ENCODE measurements at places on chromosomes 5 and 9. TPM values are rescaled to one million over a fixed set of nuclear protein-coding genes. Genes with fewer than 3 reads are reported as not detected.

DNA sequence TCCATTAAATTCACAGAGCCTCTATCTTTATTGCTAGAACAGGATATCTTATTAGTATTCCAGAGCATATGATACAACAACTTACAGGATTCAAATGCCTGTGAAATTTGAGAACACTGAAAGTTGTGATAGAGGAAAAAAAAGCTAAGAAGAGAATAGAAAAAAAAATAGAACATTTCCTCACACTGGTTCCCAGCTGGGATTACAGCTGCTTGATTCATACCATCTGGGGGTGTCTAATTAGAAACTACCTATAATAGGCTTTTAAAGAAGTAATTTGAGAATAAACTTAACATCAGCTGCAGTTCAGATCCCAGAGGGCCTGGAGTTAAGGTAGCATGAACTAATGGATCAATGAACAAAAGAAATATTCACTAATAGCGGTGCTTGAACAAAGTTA lies 922.0 kb downstream of the CDH12 start:
- DNase-seq: no peak

Gene MEF2C
- 61.4 TPM for total RNA-seq

GRCh38 chr9:130213911-130214761 lies 41.9 kb downstream of the NCS1 start:
- DNase-seq: no peak

DNA sequence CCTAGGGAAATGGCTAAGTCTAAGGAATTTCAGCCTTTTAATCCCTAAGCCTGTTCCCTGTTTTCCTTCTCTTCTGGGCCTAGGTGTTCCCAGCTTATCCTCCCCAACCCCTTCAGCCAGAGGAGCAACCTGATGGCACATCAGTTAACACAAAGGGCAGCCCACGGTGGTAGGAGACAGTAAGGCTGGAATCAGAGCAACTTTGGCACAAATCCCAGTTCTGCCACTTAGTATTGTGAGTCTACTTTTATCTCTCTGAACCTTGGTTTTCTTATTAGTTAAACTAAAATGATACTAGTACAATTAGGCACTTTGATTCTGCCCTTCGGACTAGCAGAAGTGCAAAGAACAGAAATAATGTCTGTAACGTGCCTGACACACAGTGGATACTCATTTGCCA lies 246.8 kb downstream of the SAXO1 start:
- no peak for DNase-seq

GRCh38 chr5:118937393-118938061 lies 50.8 kb downstream of the DTWD2 start:
- DNase-seq: no peak

GRCh38 chr9:111287127-111287526 lies 42.9 kb downstream of the OR2K2 start:
- no peak for DNase-seq

GRCh38 chr5:154849791-154850201 lies 607 bp downstream of the FAXDC2 start:
- DNase-seq: no peak

DNA sequence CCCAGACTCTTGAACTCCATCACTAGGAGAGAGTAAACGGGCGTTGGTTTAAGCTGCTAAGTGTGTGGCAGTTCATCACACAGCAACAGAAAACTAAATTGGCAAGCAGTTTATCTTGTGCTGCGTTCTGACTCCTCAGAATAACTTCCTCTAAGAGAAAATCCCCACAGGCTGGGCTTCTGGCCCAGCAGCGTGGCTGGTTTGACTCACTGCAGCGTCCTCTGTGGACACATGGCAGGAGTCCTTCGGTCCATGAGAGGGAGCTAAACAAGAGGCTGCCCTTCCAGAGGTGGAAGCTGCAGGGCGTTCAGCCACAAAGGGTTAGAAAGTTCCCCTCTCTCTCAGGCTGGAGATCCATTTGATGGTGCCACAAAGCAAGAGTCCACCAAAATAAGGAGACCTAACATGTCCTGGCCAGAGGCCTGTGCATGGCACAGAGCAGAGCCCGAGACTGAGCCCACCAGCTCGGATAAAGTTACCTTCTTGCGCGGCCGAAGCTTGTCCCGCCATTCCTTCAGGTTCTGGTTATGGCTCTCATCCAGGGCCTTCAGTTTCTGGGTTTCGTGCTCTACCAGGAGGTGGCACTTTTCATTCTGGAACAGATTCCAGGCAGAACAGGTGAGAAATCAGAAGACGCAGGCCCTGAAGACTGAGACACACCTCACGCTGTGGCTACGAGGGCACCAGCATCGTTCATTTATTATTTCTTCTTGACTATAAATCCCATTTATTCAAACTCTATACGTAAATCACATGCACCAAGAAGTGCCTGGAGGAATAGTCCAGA lies 46.2 kb upstream of the FBXW11 start:
- peak; percentile 56 for DNase-seq

Gene TYRP1
- total RNA-seq: 10.2 TPM

DNA sequence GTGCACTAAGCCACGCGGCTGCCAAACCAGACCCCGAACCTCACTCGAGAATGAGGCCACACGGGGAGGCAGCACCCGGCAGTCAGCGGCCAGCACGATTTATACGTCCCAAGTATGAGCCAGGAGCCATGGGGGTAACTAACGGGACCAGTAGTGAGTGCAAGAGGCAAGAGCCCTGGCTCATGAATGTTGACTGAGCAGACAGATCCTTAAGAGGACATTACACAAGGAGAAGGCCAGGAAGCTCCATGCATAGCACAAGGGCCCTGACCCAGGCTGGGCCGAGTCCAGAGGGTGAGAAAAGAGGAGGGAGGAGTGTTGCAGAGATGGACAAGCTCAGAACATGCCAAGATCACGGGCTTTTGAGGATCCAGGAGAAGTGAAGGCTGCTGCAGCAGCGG lies 58.6 kb upstream of the PHYKPL start:
- DNase-seq: no peak

GRCh38 chr5:96080557-96080956 lies 118.9 kb upstream of the ELL2 start:
- DNase-seq: no peak

Gene PDZD2
- 22.1 TPM for total RNA-seq

DNA sequence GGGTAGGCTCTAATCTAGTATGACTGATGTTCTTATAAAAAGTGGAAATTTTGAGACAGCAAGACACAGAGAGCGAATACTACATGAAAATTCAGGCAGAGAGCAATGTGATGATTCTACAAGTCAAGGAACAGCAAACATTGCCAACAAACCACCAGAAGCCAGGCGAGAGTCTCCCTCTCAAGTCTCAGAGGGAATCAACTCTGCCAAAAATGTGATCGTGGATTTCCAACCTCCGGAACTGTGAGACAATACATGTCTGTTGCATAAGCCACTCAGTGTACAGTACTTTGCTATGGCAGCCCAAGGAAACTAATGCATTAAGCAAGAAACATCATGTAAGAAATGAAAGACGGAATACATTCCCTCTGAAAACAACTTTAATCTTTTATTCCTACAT lies 52.1 kb upstream of the CCNG1 start:
- DNase-seq: no peak

DNA sequence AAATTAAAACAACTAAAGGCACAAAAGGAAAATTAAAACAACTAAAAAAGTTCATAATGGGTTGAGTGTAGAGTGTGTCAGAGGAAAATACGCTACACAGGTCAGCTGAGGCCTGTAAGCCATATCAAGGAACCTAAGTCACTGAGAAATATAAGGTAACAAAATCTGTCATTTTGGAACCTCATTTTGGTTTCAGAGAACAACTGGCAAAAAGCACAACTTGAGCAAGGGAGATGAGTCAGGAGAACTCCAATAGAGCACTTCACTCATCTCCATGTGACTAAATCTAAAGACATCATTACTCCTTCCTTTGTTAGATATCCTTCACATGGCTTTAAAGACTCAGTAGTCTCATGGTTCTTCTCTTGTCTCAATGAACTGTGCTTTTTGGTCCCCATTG lies 269.4 kb upstream of the POU5F2 start:
- no peak for DNase-seq

DNA sequence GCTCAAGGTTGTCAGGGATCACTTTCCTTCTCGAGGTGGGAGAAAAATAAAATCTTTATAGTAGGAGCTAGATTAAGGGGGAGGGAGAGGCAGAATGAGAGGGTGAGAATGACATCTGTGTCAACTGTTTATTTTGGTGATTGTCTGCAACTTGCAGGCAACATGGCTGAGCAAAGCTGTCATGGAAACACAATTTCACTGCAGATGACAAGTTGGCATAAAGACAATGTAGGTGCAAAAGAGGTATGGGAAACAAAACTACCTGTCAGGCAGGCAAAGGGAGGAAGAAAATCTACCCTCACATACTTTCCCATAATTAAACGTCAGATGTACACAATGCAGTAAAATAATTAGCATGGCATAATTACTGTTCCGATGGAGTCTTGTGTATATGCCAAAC lies 167.4 kb downstream of the SLIT3 start:
- DNase-seq: no peak
